Ascending aorta (tissue), 2 donors: ENCODE measurements at places on chromosomes 3 and 15. TPM values are rescaled to one million over a fixed set of nuclear protein-coding genes. Genes with fewer than 3 reads are reported as not detected.

PXYLP1 gene
- total RNA-seq, result 14.2 TPM

CCR3 gene
- total RNA-seq, result not detected

SLC22A13 gene
- not detected for total RNA-seq

LINGO1 gene
- total RNA-seq, result 18.3 TPM

TRPM1 gene
- not detected for total RNA-seq

GP9 gene
- not detected for total RNA-seq

UBA7 gene
- total RNA-seq, result 56.1 TPM

OXTR gene
- 150 TPM for total RNA-seq

CLSTN2 gene
- total RNA-seq, result 65.8 TPM

NGLY1 gene
- total RNA-seq, result 16.3 TPM

ACTRT3 gene
- total RNA-seq, result 0.32 TPM

CAND2 gene
- total RNA-seq, result 14.4 TPM

KLHL40 gene
- total RNA-seq, result not detected

DNA sequence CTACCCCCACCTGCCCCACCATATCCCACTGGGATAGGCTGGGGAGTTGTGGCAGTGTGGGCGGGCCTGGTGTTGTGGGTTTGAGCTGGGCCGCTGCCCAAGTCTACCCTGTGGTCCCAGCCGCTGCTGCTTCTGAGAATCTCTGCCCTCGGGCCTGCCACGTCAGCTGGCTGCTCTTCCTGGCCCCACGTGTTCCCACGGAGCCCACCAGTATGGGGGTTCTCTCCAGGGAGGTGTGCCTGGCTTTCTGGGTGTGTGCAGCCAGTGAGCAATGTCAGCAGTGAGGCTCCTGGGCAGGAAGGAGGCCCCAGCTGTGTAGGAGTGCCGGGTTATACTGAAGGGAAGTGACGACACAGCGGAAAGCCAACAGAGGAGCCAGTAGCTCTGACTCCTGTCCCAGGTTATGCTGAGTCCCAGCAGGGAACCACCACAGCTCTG, 10.5 kb downstream of the GNAI2 start:
- no peak for DNase-seq

GRCh38 chr3:179713643-179714090, 60.8 kb downstream of the USP13 start:
- DNase-seq, result no peak

GRCh38 chr3:102136183-102136582, 286.9 kb downstream of the NFKBIZ start:
- no peak for DNase-seq

DNA sequence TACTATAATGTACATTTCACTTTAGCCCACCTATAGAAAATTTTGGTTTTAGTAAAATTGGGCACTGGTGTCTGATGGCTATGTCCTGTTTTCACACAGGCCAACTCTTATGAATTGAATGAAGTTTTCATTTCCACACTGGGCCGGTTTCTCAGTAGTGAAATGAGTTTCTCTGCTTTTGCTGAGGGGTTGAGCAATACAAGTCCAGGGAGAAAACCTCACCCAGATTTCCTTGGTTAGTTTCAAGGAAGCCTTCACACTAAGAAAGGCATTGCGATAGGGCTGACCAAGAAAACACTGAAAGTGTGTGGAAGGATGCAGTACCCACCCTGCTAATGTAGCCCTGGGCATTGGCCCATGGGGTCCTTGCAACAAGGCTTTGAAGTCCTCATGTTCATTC, 331.5 kb upstream of the CFAP20DC start:
- DNase-seq, result no peak

- no peak for DNase-seq
These were observed 324.6 kb downstream of the MAGI1 start for GRCh38 chr3:65714134-65714533.

DNA sequence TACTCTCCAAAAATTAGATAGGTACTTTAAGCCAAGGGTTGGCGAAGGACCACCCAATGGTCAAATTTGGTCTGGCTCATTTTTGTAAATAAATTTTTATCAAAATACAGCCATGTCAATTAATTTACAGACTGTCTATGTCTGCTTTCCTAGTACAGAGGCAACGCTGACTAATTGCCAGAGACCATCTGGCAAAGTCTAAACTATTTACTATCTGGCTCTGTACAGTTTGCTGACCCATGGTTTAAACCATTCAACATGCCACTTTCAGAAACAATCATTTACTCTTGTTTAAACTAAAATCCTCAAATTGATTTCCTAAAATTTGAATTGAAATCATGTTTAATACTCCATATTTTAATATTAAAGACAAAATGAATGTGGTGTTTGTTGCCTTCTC, 25.9 kb downstream of the CBLB start:
- no peak for DNase-seq

GRCh38 chr15:92681141-92681631, 25.6 kb upstream of the FAM174B start:
- DNase-seq, result no peak

DNA sequence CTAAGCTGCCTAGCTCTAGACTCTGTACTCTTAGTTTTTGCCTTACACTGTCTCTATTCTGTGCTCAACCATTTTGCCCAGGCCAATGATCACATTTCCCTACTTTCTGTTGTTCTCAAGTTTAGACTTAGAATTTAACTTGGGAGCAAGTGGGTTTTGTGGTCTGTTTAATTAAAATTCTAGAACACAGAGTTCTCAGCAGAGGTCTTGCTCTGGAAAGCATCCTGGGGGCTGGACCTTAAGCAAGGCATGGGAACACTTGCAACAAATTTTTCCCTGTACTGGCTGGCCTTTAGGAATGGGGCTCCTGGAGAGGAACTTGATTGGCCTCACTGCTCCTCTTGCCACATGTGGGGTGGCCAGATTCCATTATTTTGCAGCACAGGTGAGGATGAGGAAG, 236.3 kb upstream of the LRTM1 start:
- DNase-seq, result no peak

DNA sequence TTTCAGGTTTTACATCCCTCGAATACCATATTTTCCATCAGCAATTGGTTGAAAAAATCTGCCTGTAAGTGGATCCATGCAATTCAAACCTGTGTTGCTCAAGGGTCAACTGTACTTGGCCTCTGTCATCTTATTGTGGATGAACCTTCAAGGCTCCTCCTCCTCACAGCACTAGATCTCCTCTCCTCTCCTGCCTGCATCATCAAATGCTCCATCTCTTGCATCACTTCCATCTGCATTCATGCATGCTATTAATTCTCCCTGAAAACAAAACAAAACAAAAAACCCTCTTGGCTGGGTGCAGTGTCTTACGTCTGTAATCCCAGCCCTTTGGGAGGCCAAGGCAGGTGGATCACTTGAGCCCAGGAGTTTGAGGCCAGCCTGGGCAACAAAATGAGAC, 10.1 kb downstream of the BCL2L10 start:
- no peak for DNase-seq

DNA sequence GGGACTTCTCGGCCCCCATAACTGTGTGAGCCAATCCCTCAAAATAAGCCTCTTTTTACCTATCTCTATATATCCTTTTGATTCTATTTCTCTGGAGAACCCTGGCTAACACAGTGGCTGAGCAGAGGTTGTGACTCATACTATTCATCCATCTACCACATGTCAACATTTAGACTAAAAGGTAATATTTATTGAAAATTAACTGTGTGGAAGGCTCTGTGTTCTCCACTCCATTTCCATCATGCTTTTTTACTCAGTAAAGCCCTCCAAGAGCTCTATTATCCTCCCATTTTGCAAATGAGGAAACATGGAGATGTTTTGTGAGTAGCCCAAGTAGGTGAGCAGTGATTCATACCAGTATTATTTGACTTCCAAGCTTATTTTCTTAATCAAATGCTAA, 217.9 kb upstream of the DCBLD2 start:
- DNase-seq, result no peak

- DNase-seq, result no peak
These were observed 150.5 kb upstream of the LPP start for GRCh38 chr3:188003188-188004171.

DNA sequence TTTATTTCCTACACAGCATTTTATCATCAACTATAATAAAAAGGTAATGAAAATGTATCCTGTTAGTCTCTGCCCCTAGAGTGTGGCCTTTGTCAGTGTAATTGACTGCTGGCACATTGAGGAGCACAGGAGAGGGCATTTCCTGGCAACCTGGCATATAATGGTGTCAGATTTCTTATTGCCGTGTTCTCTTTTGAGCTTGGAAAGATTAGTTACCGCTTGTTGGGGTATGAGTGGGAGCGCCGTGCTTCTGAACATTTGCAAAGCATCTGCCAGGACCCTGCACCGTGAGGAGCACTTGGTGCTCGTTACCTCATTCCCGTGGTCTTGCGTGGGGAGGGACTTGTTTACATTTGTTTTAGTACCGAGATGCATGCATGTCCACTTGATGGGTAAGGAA, 124.4 kb downstream of the PTPRG start:
- no peak for DNase-seq

- no peak for DNase-seq
These were observed 96.9 kb upstream of the ATP2B2 start for GRCh38 chr3:10602271-10602670.

DNA sequence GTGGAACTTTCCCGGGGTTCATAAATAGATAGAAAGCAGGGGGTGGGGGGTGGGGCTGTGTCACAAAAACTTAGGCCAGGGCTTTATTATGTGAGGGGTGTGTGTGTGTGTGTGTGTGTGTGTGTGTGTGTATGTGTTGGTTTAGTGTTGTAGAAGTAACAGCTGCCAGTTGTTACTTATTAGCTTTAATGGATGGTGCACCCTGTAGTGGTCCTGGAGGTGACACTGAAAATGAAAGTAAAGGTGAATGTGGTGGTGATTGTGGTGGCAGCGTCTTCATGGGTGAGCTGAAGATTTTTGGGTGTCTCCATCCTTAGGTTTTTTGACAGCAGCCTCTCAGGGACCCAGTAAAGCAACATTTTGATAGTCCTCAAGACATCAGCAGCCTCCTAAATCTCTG, 449.9 kb downstream of the PDCD6IP start:
- no peak for DNase-seq

- no peak for DNase-seq
These were observed 306.4 kb downstream of the MAGI1 start for GRCh38 chr3:65732051-65732935.

- DNase-seq, result no peak
These were observed 2.0 kb downstream of the MGLL start for GRCh38 chr3:127820221-127820825.

DNA sequence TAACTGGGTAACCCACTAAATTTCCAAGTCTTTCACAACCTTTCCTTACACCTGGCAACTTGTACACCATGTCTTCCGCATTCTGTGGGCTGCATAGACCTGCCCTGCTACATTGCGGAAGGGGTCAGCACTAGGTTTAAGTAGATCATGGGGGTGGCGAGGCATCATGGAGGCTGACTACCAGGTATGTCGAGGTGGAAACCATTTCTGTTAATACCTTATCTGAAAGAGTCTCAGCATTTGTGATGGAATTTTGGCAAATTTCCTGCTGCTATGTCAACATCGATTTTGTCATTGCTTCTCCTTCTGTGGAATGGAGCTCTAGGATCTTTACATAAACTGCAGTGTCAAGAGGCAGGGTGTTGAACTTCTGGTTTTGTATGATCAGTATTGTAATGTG, 187.2 kb downstream of the GHSR start:
- DNase-seq, result no peak

GRCh38 chr3:122235147-122235546, 51.7 kb downstream of the CASR start:
- DNase-seq, result no peak

- DNase-seq, result no peak
These were observed 149.4 kb upstream of the WNT5A start for GRCh38 chr3:55636300-55637195.

- no peak for DNase-seq
These were observed 218.1 kb downstream of the NSUN3 start for GRCh38 chr3:94280958-94281357.

DNA sequence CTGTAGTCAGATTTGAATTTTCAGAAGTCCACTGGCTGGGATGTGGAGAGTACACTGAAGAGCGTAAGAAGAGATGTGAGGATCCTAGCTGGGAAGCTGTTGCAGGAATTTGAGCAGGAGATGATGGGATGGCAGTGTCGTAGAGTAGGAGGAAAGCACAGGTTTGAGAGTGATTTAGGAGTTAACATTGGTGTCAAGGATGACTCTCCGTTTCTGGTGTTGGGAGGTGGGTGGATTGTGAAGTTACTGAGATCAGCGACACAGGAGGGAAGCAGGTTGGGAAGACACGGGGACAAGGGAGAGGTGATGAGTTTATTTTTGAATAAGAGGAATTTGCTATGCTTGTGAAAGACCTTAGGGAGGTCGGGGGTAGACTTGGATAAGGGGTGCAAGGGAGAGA, 434.2 kb upstream of the TPM1 start:
- DNase-seq, result no peak

DNA sequence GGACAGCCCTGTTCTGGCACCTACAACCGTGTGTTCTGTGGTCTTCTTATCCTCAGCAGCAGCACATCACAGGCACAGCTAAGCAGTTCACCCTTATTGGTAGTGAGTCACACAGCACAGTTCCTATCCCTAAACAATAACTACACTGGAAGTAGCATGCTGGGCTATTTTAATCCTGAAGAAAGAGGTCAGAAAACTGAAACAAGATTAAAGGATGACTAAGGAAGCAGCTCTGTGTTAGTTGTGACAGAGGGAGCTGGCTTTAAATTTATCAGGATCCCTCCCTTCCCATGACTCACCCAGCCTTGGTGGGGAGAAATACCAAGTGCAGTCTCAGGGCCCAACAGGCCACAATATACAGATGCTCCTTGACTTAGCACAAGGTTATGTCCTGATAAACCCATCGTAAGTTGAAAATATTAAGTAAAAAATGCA, 144.3 kb downstream of the ERC2 start:
- DNase-seq, result no peak

- no peak for DNase-seq
These were observed 18.6 kb upstream of the SENP7 start for GRCh38 chr3:101531473-101532086.

GRCh38 chr3:100419406-100419805, 18.1 kb downstream of the LNP1 start:
- DNase-seq, result no peak

DNA sequence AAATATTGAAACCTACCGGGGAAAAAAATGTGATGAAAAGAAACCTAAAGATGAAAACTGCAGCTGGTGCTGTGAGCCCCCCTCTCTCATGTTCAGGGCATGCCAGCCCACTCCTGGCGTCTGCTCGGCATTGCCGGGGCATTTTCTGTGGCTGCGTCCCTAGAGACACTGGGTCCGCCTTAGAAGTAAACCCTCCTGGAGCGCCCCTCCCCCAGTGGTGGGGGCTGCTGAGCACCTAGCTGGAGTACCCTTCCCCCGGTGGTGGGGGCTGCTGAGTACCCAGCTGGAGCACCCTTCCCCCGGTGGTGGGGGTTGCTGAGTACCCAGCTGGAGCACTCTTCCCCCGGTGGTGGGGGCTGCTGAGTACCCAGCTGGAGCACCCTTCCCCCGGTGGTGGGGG, 24.5 kb upstream of the GABRA5 start:
- no peak for DNase-seq
